ENCODE measurements at places on chromosomes 5 and 9.
A peak's percentile ranks its signal among the peaks of the same experiment; 100 is the strongest.

DNA sequence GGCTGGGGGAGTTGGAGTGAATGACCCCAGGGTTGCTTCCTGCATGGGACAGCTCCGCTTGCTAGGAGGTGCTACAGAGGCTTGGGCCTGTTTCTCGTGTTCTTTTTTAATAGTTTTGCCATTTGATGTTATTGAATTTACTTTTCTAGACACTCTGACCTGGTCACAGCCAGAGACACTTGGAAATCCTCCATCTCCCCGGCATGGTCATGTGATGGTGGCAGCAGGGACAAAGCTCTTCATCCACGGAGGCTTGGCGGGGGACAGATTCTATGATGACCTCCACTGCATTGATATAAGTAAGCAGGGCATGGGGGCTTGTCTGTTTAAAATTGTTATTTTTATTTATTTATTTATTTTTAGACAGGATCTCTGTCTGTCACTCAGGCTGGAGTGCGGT lies 13.4 kb downstream of the HSPA5 start:
- DNase-seq: no peak

GRCh38 chr5:32276173-32276853 lies 36.4 kb downstream of the MTMR12 start:
- peak; percentile 50 for DNase-seq

DNA sequence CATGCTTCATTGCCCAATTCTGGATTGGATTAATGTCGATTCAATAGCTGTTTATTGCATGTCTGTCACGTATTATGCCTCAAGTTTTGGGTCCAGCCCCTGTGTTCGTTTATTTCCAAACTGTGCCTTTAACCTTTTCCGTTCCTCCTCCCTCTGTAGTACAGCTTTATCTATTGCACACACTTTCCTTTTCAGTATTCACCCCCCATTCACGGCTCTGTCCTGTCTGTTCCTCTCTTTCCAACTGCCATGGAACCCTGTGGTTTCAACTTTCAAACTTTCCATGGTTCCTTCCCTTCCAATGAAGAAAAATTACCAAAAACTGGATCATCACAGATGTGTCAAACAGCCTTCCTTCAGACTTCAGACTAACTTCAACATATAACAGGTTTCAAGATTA lies 17.1 kb downstream of the SMARCA2 start:
- peak; percentile 25 for DNase-seq

DNA sequence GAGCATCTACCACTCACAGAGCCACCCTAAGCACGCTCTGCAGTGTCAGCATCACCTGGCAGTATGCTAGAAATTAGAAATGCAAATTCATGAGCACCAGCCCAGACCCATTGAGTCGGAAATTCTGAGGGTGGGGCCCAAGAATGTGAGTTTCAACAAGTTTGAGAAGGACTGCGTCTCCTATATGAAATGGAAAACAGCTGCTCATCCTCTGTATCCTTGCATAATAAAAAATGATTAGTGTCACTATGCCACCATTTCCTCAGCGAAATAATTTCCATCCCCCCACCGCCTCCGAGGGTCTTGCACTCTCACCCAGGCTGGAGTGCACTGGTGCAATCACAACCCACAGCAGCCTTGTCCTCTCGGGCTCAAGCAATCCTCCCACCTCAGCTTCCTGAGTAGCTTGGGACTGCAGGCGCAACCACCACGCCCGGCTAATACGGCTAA lies 1.3 kb upstream of the IQGAP2 start:
- DNase-seq: peak; percentile 43

Data from HL-60 (cell line).